ENCODE measurements at places on chromosomes 4 and X.

- no peak for DNase-seq
Measured at GRCh38 chr4:76106442-76106841, 31.9 kb downstream of the ART3 start.

- DNase-seq = no peak
Measured at GRCh38 chr4:61614231-61614630, 414.1 kb downstream of the ADGRL3 start.

GRCh38 chr4:39706334-39706733, 8.4 kb downstream of the UBE2K start:
- no peak for DNase-seq

- no peak for DNase-seq
Measured at GRCh38 chr4:125388613-125389012, 73.9 kb downstream of the FAT4 start.

- DNase-seq = no peak
Measured at GRCh38 chr4:80336582-80336981, 1.1 kb downstream of the CFAP299 start.

- no peak for DNase-seq
Measured at GRCh38 chr4:113756005-113756410, 5.5 kb downstream of the CAMK2D start.

GRCh38 chr4:15703439-15703838, 574 bp downstream of the BST1 start:
- DNase-seq = no peak

DNA sequence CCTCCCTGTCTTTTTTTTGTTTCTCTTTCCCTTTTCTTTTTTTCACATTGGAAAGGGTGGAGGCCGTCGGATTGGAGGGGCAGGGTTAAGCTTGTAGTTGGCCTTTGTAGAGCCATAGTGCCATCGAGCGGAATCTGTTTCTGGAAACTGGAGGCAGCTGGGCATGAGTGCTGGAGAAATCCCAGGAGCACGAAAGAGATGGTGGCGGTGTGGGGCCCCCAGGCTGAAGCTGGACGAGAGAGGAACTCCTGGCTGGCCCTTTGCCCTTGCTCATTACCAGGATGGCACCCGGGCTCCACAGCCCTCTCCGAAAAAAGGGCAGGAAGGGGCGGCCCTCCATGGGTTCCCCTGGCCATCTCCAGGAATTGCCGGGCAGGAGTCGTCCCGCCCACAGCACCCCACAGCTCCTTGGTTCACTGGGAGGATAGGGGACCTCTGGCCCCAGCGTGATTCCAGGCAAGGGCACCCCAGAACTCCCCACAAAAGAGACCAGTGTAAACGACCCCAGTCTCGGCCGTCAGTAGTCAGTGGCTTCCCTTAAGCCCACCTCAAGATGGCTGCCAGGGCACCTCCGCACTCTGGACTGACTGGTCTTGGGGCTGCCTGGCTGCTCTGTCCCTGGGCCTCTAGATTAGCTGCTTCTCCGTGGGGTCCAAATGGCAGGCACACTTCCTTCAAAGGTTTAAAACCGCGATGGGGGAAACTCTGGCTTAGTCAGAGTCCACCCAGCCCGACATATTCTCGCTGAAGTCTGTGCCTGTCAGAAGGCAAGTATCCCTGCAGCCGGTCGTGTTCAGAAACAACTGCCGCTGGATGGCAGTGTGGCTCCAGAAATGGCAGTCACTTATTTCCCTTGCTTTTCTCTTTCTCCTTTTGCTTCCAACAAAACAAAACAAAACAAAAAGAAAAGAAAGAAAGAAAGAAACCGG, 74.1 kb downstream of the NBDY start:
- no peak for DNase-seq

GRCh38 chr4:22596409-22596808, 80.5 kb upstream of the ADGRA3 start:
- no peak for DNase-seq

DNA sequence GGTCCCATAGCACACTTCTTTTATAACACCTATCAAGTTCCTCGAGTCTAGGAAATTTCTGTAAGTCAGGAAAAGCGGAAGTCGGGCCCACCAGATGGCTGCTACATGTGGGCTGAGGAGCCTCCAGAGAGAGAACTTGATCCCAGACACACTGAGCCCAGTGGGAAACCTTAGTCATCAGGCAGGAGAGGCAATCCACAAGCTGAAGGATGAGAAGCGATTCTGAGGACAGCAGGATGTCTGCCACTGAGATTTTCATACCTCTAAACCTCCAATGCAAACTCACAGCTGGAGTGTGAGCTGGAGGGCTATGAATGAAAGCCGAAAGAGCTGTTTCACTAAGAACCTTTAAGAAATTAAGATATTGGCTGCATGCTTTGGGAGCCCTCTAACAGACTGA, 52.6 kb upstream of the PDHA1 start:
- DNase-seq = no peak

GRCh38 chr4:36420111-36420679, 138.8 kb downstream of the DTHD1 start:
- DNase-seq = no peak

GRCh38 chr4:186016796-186017195, 52.2 kb upstream of the TLR3 start:
- DNase-seq = no peak

DNA sequence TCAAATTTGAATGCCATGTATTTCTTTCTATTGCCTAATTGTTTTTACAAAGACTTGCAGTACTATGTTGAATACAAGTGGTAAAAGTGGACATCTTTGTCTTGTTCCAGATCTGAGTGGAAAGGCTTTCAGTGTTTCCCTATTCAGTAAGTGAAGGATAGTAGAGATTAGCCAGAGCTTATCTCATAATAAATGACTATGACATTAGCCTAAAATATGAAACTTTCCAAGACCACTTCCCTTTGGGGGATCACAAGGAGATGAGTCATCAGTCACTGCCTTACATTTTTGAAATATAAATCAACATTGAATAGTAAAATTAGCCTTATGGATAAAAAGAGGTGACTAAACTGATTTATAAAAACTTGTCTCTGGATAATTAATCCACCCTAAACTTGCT, 554.1 kb upstream of the MAGEB2 start:
- DNase-seq = no peak

DNA sequence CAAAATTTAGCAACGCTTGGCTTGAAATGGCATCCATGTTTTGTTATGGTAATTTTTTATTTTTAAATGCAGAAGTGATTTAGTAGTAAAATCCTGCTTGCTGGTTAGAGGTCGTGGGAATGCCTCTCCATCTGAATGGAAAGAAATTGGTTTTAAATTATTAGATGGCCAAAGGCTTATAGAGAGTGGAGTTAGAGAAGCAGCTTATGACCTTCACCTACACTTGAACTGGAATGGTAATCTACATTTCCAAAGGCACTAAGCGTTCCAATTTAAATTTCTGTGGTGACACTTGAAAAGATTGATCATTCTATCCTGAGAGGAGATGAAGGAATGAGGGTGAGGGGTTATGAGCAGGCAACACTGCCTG, 280.7 kb downstream of the RAPGEF2 start:
- DNase-seq = no peak

DNA sequence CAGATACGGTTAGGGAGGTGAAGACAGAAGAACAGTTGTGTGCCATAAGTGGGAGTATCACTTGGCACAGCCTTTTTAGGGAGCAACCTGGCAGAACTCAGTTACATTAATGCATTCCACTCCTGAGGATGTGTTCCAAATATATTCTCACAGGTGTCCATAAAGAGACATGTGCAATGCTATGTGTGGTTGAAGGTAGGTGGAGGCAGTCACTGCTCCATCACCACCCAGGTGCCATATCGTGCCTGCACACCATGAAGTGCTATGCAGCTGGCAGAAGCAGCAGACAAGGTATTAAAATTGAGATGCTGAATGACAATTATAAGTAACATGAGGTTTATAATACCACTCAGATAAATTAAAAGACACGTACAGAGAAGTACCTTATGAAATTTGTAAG, 248.0 kb upstream of the SFRP2 start:
- DNase-seq = no peak

DNA sequence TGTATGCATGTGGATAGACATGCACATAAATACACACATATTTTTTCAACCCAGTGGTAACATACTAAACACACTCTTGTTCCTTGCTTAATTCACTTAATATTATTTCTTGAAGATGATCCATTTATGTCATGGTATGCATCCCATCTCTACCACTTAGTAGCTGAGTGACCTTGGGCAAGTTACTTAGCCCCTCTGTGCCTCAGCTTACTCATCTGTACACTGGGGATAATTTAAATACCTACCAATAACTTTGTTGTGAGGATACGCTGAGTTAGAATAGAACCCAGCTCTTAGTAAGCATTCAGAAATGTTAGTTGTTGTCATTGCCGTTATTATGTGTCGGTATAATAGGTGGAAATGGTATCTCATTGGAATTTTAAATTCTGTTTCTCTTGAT, 41.4 kb downstream of the FAM114A1 start:
- no peak for DNase-seq

- no peak for DNase-seq
Measured at GRCh38 chrX:75084757-75085156, 71.3 kb downstream of the ABCB7 start.

GRCh38 chrX:71632923-71633657, 14.8 kb upstream of the CXCR3 start:
- DNase-seq = no peak

DNA sequence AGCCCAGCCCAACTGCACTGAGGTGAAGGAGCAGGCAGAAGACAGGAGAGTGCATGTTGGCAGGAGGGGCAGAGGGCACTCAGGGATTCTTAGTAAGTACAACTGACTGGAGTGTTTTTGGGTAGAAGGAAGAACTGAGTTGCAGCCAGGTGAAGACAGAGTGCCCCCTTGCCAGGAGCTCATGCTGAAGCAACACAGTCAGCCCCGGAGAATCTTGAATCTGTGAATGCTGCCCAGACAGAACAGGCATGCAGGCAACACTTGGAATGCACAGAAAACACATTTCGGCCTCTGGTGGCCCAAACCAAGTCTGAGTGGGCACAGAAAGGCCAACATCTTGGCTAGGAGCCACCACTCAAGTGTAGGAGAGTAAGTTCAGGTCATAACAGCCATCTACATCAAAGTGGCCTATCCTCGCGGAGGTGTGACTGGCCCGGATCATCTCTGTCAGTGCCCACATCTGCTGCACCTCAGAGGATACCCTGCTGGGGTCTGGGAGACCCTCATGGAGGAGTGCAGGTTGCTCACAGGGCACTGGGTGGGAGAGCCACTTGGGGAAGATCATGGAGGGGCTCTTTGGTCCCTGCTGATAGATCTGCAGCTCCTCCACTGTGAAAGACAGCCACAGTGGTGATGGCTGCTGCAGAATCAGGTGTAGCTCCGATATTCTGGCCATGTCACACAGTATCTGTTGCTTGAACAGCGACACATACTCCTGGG, 40.4 kb downstream of the USP11 start:
- no peak for DNase-seq

DNA sequence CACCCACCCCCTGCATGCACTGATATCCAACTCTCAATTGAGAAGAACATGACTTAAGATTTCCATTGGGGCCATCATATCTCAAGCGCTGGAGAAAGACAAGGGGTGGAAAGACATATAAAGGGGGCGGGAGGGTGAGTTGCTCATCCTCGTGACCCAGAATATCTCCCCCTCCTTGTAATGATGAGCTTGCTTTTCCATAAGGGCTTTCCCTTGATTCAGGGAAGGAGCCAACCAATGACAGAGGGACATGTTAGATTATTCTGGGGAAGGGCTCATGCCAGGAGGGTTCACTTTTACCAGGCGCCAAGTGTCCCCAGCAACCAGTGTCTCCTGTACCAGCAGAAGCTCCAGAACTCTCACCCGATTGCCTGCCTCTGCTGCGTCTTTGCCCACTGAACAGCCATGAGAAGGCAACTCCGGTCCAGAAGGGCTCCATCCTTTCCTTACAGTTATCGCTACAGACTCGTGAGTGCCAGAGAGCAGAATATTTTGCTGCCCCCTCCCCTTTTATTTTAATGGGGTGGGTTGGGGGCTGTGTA, at the start of gene ATP1B4:
Gene ATP1B4, plus strand, starts transcription at position 326 of the 542 bp plus-strand sequence. Its CDS starts 80 bp downstream, at position 406.
- no peak for DNase-seq

DNA sequence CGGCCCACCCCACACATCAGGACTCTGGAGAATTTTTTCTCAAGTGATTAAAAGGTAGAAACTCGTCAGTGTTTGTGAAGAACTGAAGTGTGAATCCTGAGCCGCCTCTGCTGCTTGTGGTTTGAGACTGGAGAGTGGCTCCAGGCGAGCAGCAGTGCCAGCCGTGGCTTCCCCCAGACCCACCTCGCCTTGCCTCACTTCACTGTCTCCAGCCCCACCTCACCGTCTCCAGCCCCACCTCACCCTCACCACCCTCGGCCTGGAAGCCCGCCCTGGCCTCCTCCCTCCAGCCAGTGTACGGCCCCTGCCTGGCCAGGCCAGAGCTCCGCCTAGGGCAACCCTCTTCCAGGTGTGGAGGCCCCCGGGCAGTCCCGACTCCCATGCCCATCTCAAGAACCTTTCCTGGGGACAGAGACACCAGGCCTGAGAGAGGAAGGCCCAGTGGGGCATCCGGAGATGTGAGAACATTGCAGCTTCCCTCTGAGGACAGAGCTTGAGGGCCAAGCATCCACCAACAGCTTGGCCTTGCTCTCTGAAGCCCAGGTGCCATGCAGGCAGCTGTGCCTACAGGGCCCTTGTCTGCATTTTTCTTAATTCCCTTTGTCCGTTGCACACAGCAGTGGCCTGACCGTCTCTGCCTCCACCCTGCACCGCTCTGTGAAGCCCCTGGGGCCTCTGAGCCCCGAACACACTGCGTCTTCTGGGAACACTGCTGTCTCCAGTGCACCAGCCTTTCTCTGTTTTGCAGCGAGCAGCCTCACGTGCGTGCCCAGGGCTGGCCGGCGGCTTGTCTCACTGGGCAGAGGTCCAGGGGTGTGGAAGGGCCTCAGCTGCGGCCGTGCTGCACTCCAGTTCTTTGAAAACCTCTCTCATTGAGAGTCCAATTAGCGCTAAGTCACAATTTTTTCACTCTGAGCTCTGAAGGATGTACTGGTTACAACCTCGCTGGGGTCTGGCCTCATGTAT, 13.8 kb downstream of the SH3BP2 start:
- no peak for DNase-seq

GRCh38 chr4:124694306-124694705, 18.2 kb downstream of the ANKRD50 start:
- DNase-seq = no peak

- no peak for DNase-seq
Measured at GRCh38 chr4:2599304-2599654, 62.8 kb downstream of the FAM193A start.

DNA sequence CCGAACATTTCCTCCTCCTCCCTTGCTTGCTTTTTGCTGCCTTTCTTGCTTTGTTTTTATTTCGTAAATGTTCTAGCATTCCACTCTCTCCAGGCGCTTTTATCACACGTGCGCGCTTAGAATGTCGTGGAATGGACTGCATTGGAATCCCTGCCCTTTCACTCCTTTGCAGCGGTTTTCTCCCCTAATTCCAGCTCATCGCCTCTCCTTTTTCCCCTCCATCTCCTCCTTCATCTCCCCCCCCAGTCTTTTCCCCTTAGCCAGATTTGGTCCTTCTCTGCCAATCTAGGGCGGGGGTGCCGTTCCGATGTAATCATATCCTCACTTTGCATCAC, 579 bp downstream of the OGT start:
- no peak for DNase-seq

DNA sequence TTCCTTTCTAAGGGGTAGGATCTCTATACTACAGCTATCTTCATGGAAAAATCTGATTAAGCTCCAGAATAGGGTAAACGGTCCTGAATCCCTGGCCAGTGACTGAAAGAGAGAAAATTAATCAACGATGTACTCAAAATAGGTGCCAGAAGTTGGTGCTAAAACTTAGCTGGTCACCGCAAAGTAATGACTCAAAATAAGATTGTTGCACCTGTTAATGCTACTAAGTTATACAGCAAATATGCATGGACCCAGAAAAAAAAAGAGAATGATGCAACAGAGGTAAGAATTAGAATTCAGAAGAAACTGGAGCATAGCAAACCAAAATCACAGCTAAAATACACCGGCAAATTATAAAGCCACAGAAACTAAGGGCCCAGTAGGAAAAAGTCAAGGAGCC, 239.7 kb upstream of the FAM241A start:
- DNase-seq = no peak

Measured in brain pericyte (primary cell).